ENCODE measurements at places on chromosomes 16 and 17.
A peak's percentile ranks its signal among the peaks of the same experiment; 100 is the strongest.

- DNase-seq: no peak
Measured at GRCh38 chr16:5381481-5381880, 283.9 kb upstream of the EEF2KMT start.

DNA sequence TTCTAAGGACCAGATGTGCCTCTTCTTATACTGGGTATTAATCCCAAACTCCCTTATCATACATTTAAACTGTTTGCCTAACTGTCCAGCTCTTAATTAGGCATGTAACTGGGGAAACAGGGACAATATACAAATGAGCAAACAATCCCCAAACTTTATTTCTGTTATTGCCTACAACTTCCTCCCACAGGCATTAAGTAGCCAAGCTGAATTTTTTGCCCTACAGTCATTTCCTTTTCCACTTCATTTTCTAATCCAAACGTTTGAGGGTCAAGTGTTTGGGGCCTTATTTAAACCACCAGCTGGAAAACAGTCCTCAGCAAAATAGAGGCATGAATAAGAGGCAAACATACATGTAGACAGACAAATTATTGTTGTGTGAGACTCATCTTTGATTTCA lies 77.4 kb upstream of the CCL2 start:
- DNase-seq: peak; percentile 47

DNA sequence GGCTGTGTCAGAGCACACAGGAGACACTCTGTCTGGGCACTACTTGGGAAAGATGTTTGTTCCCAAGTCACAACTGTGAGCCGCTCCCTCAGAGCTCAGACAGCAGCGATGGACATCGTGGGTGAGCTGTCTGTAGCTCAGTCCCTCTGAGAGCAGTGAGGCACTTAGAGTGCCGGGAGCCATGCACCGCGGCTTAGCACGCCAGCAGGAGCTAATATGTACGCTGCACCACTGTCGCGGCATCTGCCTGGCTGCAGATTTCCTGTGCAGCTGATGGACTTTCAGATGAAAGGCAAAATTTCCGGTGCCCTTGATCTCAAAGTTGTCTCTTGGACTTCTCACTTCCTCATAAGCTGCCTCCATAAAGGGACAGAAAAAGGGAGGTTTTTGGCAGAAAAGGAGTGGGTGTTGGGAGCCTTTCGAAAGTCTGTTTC lies 92.8 kb upstream of the ZNF469 start:
- DNase-seq: no peak

- DNase-seq: peak; percentile 12
Measured at GRCh38 chr17:58755577-58756245, at the start of gene PPM1E. PPM1E (plus strand) TSS chr17:58755854.

Data from fibroblast of the aortic adventitia (primary cell).